Sciatic nerve (tissue), 2 donors: ENCODE measurements at places on chromosomes 7 and 10.
A peak's percentile ranks its signal among the peaks of the same experiment; 100 is the strongest.

DNA sequence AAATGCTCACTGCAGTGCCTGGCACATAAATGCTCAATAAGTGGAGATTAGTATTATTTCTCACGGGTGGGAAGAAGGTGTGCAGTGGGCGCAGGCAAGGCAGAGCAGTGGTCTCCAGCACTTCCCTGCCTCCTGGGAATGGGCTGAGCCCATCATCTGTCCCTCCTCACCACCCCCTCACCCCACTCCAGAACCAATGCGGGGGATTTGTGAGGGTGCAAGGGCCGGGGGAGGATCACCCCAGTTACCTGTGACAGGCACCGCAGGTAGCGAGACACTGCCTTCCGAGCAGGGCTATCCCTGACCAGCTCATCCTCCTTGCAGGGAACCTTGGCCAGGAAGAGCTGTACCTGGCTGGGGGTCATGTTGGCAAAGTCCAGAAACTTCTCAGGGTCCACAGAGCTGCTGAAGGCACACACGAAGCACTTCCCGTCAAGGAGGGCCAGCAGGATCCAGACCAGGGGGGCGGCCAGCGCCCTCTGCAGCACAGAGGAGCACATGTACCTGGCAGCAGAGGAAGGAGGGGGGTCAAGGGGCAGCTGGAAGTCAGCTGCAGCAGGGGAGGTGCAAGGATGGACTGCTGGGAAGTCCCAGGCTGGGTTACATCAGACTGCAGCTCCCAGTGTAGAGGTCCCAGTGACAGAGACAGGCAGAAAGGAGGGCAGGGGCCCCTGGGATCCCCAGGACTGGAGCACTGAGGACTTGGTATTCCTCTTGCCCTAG lies 2.8 kb downstream of the CALHM3 start:
- DNase-seq: no peak

DNA sequence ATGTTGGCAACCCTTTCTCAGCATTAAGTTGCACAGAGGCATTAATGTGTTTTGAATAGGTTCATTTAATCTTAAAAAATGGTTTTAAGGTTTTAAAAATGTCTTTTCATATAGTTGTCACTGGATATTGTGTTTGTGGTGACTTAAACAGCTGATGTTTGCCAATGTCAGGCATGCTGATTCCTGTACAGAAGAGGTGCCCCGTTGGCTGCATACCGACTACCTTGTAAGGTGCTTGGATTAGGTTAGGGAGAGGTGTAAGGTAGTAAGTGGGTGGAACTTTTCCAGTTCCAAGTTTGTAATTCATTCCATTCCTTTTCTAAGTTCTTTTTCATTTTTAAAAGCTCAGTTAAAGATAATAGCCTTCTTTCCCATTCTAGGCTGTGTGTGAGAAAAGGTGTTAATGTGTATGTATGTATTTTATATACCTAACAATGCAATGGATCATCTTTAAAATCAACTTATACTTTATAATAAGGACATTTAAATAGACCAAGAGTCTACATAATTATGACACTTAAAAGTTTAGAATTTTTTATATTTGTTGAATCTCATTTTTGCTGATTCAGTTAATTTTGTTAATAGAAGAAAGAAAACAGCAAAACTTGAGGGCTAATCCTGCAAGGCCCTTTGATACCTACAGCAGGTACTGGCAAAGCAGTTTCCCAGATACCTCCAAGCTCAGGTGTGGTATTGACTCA lies 155.2 kb downstream of the LCOR start:
- no peak for DNase-seq

DNA sequence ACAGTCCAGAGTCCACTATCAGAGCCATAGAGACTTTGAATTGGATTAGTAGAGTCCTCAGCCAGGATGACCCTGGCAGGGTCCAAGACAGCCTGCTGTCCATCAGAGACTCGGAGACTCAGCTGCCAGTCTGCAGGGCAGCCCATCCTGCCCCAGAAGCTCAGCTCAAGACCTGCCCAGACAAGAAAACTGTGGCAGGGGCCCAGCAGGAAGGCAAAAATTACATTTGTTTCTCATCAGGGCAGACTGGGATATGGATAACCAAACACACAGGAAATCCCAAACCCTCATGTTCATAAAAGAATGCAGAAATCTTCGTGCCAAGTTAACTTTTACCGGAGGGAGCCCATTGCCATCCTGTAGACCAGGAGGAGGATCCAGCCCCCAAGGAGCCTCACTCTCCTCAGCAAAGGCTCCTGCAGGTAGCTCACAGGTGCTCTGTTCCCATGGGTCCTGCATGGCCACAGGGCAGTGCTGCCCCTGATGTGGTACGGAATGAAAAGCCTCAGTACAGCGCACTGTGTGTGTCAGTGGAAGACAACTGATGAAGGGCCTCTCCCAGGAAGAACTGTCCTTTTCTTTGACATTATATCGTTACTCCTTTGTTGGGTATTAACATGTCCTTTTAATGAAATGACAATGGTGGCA lies 222.2 kb downstream of the KCNMA1 start:
- DNase-seq: no peak

GRCh38 chr10:70786799-70787415 lies 1.7 kb upstream of the TBATA start:
- DNase-seq: no peak

GRCh38 chr10:89283936-89284475 lies 17.8 kb upstream of the IFIT2 start:
- peak; percentile 72 for DNase-seq
